Stimulated activated CD4-positive, alpha-beta T cell treated with anti-CD3 and anti-CD28 coated beads, Interleukin-1b, Interleukin-23, amount 100 ng/mL, for 4 hours (primary cell): ENCODE measurements at places on chromosomes 7 and 10.

DNA sequence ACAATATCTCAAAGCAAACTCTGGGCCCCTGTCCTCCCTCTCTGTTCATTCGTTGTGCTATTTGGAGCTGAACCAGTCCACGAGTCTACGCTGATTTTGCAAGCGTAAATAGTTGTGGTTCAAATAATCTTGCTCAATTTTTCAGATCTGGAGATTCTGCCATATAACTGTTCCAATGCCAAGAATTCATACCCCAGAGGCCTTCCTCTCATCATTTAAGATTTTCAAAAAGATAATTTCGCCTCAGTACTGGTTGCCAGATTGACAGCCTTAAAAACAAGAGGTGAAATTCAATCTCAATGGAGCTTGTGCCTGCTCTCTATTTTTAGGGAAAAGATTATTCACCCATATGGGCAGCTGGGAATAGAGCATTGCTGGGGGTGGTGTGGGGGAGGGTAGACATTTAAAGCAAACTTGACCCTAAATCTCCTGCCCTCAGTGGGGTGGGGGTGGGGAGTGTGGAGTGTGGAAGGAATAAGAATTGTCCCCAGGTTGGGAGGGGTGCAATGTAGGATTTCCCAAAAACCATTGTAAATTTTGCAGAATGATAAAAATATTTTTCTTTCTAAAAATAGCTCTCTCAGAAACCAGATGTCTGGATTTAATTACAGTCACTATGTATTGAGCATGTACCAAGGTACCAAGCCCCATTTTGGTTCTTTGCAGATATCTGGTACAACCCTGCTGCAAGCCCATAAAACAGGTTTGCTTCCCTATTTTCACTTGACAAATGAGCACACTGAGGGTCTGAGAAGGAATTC lies 104.7 kb upstream of the EEPD1 start:
- DNase-seq, result no peak

DNA sequence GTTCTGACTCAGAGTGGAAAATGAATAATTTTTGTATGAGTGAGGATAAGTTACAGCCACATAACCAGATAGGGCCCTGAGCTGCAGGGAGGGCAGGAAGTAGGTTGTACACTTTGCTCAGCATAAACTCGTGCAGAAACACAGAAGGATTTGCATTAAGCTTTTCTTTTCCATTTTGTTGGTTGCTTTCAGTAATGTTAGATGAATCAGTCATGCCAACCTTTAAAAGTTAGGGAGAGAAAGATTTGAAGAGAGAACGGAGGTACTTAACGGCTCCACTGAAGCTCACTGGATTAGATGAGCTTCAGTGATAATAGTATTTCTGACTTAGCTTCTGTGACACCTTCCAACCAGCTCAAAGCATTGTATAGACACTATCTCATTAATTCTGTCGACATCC lies 348.1 kb downstream of the GATA3 start:
- no peak for DNase-seq

DNA sequence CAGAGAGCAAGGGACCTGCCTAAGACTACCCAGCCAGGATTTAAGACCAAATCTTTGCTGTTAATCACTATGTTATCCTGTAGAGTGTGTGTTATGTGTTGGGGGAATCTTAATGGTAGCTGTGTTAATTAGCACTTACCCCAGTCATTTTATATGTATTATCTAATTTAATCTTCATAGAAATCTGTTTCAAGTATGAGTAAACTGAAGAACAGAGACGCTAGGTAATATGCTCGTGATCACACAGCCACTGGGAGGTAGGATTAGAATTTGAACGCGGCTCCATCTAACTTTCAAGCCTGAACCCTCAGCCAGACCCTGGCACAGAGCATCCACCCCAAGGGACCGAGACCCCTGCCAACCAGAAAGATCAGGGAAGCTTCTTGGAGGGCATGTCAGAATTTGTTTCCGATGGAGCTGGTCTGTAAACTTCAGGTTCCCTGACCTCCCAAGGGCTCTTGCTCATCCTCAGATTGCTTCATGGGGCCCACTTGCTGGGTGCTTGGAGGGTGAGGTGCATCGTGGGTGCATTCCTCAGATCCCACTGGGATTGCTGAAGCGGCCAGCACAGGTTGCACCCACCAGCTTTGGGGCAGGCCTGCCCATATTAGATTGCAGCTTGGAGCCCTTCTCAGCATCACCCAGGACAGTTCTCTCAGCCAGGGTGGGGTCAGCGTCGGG lies 105.0 kb downstream of the ZMIZ1 start:
- no peak for DNase-seq

GRCh38 chr10:71239946-71240795 lies 27.8 kb downstream of the UNC5B start:
- no peak for DNase-seq

GRCh38 chr7:44313016-44313415 lies 12.4 kb downstream of the CAMK2B start:
- DNase-seq, result no peak

- DNase-seq, result no peak
Measured at GRCh38 chr10:75297021-75297599, 61.4 kb upstream of the COMTD1 start.

GRCh38 chr10:12803776-12804175 lies 197.7 kb downstream of the CCDC3 start:
- no peak for DNase-seq

DNA sequence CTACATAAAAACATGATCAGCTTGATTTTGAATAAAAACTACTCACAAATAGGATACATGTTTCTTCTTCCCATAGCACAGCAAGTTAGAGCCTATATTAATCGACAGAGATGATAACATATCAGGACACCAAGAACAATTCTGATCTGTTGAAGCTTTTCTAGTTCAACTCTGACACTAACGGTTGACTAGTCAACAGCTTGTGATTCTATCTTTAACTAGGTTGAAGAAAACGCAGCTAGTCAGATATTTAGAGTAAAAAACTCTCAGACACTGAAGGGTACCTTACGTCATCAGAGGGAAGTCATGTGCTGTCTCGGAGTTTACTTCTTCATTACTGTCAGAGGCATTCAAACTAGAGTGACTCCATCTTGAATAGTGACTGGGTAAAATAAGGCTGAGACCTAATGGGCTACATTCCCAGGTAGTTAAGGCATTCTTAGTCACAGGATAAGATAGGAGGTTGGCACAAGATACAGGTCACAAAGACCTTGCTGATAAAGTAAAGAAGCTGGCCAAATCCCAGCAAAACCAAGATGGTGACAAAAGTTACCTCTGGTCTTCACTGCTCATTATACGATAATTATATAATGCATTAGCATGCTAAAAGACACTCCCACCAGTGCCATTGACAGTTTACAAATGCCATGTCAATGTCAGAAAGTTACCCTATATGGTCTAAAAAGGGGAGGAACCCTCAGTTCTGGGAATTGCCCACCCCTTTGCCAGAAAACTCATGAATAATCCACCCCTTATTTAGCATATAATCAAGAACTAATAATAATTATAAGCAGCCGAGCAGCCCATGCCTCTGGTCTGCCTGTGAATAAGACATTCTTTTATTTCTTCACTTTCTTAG lies 21.3 kb downstream of the CCDC71L start:
- no peak for DNase-seq

- DNase-seq, result no peak
Measured at GRCh38 chr7:50333221-50333651, 28.7 kb downstream of the IKZF1 start.

DNA sequence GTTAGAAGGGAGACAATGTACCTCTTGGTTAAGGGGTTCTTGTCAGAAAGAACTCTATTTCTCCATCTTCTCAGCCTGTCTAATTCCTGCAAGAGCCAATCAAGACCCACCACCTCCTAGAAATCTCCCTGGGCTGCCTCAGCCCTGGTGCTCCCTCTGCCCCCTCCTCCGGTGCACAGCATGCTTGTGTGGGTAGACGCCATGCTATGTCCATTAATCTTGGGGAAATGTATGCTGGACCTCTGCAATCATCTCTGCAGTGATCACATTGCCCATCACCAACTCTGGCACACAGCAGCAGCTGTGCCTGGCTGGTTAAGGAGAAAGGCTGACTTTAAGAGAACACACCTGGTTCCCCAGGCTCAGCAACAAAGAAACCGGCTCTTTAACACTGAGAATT lies 37.3 kb downstream of the SH3PXD2A start:
- no peak for DNase-seq

- DNase-seq, result no peak
Measured at GRCh38 chr10:24118246-24118645, 90.7 kb upstream of the KIAA1217 start.

GRCh38 chr10:99430116-99430450 lies 341 bp downstream of the GOT1 start:
- DNase-seq, result no peak

DNA sequence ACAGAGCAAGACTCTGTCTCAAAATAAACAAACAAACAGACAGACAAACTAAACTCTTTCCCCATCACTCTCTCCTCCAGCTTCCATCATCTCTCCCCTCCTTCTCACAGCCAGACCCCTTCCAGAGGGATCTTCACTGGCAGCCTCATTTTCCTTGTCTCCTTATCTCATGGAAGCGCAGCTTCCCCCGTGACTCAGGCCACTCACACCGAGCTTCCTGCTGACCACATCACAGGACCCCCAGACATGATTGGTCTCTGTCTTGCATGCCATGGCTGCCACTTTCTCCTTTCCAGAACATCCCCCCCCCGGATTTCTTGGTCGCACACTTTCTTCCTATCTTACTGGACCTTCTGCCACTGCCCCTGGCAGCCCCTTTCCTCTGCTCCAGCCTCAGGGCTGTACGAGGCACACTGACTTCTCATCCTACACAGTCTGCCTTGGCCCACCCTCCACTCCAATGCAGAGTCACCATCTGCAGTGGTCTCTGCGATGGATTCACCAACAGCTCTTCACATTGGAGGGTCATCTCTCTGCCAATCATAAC lies 4.9 kb upstream of the INSIG1 start:
- no peak for DNase-seq

DNA sequence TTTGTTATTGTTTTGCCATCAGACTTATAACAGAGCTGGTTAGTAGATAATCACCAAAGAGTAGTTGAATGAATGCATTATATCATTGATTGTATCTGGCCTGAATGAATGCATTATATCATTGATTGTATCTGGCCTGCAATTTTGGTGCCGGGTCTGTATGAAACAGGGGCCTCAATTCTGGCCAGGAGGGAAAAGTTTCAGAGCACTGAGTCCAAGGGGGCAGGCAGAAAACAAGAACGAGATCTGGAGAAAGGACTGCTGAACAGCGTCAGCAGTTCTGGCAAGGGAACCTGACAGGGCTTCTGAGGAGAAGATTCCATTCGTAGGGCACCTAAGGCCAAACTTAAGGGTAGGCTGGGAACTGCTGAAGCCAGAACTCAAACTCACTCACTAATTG lies 128.0 kb downstream of the SEMA3C start:
- DNase-seq, result no peak

DNA sequence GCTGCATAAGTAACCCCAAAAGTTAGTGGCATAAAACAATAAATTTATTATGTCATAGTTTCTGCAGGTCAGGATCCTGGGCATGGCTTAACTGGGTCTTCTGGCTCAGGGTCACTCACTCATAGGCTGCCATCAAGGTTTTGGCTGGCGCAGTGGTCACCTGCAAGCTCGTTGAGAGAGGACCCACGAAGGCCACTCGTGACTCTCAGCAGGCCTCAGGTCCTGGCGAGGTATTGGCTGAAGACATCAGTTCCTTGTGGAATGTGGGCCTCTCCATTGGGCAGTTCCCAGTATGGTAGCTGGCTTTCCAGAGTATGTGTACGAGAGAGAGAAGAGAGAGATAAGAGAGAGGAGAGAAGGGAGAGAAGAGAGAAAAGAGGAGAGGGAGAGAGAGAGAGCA lies 138.3 kb upstream of the KLF14 start:
- no peak for DNase-seq

- no peak for DNase-seq
Measured at GRCh38 chr7:81433206-81433605, 336.6 kb downstream of the HGF start.

- DNase-seq, result no peak
Measured at GRCh38 chr7:5334671-5335070, 51.9 kb downstream of the SLC29A4 start.

GRCh38 chr7:52079726-52080125 lies 763.1 kb upstream of the COBL start:
- DNase-seq, result no peak

- DNase-seq, result no peak
Measured at GRCh38 chr10:84337199-84337598, 8.8 kb downstream of the CCSER2 start.

DNA sequence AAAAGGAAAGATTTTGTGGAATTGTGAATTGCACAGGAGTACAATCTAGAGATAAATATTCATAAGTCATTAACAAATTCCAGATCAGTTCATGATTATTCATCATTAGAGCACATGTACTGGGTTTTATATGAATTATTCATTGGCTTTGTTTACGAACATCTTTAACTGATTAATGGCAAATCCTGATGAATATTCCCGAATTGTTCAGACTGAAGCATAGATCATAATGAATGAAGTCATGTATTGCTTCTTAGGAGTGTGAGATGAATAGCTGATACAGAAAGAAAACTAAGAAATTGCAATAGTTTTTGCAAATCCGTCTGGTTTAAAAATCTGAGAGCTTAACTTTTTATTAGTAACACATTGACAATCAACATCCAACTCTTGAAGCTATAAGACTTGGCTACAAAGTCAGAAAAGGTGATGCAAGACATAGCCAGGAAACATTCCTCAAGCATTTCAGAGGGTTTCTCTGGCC lies 183.6 kb upstream of the DGKB start:
- DNase-seq, result no peak

GRCh38 chr7:30992414-30992813 lies 28.7 kb downstream of the GHRHR start:
- DNase-seq, result no peak

DNA sequence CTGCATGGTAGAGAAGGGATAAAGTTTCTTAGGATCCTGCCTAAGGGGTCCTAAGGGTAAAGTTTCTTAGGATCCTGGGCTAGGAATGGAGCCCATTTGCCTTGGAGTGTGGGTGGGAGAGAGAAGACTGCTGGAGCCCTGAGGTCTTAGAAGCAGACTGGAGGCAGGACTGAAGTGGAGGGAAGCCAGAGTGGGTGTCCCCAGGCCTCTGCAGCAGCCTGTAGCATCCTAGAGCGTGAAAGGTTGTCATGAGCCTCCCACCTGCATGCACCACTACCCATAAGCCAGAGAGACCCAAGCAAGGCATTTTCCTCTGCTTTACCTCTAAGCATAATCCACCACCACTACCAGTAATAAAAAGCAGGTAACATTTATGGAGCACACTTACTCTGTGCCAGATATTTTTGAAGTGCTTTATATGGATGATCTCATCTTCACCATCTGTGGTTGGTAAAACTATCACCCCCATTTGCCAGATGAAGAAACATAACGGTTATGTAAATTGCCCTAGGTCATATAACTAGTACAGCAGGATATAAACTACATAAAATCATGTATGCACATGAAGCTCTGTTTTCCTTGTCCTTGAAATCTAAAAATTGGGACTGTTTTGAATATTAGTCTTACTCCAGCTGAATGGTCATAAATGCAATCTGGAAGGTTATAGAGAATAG lies 103.5 kb upstream of the CCDC6 start:
- DNase-seq, result no peak

DNA sequence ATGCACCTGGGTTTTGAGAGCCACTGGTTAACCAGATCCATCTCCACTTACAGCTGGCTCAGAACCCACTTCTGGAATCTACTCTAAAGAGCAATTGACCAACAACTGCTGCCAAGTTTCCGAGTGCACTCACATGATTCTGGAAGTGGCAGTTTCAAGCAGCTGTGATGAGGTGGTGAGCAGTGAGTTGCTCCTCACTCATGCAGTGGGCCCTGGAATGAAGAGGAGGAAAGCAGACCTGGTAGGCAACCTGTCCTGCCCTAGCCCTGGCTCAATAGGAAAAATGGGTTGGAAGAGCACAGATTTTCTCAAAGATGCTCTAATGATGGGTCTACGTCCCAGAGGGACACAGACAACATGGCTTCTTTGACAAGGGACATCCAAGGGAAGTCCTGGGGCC lies 70.7 kb upstream of the NPY start:
- no peak for DNase-seq

- no peak for DNase-seq
Measured at GRCh38 chr10:86346799-86347665, 19.6 kb downstream of the GRID1 start.
